Hematopoietic multipotent progenitor cell treated with erythropoietin and hydrocortisone succinate and interleukin-3 and kit ligand, for 15 days (in vitro differentiated cells): ENCODE measurements at places on chromosomes 6 and 20.
A peak's percentile ranks its signal among the peaks of the same experiment; 100 is the strongest.

DNA sequence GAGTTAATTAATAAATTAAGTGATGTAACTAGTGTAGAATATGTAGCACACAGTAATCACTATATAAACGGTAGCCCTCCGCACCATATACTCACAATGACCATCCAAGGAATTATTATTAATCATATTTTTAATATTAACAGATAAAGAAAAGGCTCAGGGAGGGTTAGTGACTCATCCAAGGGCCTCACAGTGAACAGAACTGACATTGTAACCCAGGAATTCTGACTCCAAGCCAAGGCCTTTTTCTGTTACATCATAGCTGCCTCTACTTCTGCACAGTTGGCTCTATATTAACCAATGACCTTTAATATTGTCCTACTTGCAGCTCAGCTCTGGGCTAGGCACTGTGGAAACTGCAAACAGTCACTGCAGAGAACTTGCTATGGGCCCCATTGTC lies 117.5 kb upstream of the SIRPG start:
- DNase-seq: no peak

DNA sequence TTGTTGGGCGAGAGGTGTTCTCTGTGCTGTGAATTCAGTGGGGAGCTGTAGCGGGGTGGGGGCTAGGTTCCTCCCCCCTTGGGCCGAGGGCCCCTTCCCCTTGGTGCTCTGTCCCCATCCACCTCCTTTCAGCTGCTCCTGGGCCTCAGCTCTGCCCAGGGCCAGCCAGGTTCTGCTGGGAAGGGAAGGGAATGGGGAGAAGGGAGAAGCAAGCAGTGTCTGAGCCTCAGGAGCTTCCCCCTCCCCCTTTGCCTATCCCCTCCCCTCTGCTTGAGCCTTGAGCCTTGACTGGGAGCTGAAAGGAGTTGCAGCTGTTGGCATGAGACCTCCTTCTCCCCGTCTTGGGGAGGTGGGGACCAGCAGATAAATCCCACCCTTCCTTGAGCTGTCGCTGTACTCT lies 576 bp upstream of the RRP36 start:
- no peak for DNase-seq

- DNase-seq: no peak
Measured at GRCh38 chr20:6108330-6108729, 14.5 kb downstream of the FERMT1 start.

DNA sequence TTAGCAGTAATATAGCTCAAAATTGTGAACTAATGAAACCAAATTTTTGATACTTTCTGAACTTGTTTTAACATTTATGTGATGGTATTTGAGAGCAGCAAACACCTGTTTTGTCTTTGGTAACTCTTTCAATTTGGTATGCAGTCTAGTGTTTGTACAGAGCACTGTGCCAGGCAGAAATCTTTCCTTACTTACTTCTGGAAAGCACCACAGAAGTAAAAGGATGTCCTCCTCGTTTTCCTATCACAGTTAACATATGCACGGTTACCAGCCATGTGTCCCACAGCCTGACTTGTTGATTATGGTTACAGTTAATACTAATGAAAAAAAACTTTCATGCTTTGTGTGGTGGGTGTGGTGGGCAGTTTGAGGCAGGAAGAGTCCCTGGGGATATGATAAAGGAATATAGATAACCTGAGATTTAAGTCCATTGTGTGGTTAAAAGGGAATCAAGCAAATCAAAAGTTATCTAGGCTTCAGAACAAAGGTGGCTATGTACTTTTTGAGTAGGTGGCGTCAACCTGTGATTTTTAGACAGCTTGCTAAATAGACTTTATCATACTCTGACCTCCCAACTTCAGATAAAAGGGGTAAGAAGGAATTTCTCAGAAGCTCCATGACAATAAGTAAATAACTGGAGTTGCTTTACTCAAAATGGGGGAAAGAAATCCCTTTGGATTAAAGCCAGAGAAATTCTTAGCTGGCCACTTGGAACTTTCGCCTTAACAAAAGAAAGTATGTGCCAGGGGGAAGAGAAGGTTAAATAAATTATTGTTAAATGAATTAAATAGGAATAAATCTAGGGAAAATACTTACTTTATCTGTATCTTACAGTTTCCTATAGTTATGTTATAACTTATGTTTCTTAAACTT lies 20.1 kb upstream of the COL10A1 start:
- no peak for DNase-seq

DNA sequence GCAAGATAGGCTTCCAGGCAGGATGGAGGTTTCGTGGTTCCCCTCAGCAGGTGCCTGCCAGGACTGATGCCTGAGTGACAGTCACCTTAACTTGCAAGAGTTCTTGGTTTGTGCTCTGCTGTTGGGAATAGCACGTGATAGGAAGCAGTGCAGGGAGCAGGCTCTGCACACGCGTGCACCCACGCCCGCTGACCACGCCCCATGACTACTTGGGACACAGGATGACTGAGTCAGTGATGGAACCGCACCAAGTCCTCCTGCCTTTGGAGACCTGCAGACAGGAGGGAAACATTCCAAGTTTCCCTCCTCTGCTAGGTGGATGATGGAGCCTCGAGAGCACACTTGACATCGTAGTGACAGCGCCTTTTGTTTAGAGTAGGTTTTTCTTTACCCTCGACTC lies 164.2 kb downstream of the DTNBP1 start:
- peak; percentile 66 for DNase-seq

DNA sequence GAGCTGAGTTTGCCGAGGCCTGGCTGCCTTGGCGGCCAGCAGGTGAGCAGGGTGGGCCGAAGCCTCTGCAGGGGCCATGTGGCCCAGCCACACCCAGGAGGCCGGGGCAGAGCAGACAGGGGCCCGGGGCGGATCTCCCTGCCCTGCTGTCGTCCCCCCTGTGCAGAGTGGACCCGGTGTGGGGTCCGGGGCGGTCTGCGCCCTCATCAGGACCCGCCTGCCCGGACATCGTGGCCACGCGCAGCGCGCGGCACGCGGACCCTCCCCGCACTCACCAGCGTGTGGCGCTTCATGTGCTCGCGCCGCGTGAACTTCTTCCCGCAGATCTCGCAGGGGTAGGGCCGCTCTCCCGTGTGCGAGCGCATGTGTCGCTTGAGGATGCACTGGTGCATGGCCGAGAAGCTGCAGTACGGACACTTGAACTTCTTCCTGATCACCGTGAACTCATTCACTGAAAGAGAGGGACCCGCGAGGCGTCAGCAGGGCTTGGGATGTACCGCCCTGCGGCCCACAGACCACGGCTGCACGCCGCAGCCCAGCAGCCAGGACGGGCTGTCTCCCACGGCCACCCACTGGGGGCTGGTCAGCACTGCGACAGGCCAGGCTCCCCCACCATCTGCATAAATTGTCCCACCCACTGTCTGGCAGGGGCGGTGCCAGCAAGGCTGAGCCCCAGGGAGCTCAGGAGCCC lies 13.0 kb downstream of the SLC2A4RG start:
- no peak for DNase-seq

- no peak for DNase-seq
Measured at GRCh38 chr6:39568896-39569295, 156.3 kb downstream of the KIF6 start.

DNA sequence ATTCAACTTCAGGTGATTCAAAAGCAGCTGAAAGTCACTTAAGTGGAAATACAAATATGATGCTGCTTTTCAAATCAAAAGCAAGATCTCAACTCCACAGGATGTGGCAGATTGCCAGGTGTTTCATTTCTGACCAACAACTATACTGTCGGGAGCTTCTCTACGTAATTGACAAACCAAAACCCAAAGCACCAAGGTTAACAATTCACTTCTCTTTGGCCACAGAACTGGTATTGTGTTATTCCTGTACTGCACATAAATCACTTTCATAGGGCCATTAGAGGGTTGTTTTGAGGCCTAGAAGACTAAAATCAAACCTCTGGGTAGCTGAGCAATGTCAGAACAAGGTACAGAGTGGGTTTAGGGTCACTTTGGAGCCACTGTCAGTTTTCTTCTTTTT lies 169.7 kb downstream of the HAO1 start:
- DNase-seq: no peak

DNA sequence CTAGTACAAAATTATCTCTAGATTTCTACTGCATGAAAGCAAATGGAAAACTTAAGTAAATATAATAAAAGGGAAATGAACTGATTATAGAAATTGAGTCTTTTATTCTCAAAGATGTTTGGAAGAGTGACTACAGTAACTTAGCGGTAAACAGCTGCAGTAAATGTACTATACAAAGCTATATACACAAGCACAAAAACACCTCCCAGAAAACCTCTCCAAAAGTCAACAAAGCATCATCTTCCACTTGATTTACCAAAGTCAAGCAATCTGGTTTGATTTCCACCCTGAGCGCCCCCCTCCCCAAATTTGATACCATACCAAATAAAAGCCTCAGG lies 142.1 kb upstream of the SHLD1 start:
- no peak for DNase-seq

GRCh38 chr20:3238616-3239025 lies 369 bp downstream of the SLC4A11 start:
- DNase-seq: no peak

DNA sequence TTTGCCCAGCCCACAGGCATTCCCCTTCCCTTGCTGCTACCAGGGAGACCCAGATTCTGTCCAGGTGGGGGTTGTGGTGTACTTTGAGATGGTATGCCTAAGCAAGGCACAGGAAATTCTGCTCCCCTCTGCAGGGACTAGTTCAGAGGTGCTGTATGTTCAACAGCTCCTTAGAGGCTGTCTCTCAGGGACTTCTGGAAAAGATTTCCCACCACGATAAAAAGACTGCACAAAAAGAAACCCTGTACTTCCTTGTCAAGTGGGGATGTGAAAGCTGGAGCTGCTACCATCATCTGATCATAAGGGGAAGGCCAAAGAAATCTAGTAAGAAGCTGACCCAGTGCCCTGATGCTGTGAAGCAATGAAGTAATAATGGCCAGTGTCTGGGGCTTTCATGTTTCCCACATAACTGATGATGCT lies 51.5 kb upstream of the SMIM29 start:
- no peak for DNase-seq

GRCh38 chr20:58023346-58023745 lies 205.1 kb downstream of the ANKRD60 start:
- no peak for DNase-seq

DNA sequence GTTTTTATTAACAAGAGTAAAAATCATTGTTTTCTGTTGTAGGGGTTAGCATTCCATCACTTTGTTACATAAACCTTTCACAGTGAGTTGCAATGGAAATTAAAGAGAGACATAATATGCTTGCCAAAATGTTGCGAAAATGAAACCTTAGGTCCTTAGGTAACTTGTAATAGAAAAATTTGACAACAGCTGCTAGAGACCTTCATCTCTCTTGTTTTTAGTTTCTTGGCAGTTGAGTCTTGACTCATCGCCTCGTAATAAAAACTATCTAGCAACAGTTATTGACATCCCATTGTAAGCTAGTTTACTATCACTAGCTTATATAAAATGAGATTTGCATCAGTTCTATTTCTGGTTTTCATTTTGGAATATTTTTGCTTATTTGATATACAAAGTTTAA lies 179.0 kb upstream of the MMS22L start:
- DNase-seq: no peak

DNA sequence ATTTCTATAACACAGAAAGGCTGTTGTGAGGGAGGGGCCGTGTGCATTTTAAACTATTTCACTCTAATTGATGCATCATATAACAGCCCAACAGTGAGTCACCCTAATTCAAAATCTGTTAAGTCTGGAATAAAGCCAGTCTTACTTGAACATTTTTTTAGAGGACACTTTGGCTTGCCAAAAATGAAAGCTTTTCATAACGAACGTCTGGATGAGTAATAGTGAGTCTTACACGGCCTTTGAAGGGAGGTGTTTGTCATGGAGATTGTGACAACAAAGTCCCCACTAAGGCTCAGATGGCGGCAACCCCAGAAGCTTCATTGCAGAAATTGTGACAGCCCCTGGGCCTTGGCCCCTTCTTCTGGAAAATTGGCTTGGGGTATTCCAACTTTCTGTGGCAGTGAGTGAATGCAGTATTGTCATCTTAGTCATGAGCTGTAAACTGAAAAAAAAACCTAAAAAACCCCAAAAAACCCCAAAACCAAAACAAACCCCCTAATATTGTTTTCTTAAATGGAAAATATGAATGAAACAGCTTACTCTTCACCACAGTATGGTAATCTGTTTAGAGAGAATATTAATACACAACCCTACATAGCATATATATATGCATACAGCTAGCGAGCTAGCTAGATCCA lies 92.6 kb upstream of the CLDN20 start:
- no peak for DNase-seq

GRCh38 chr6:26351544-26351953 lies 13.4 kb upstream of the BTN3A2 start:
- DNase-seq: no peak

DNA sequence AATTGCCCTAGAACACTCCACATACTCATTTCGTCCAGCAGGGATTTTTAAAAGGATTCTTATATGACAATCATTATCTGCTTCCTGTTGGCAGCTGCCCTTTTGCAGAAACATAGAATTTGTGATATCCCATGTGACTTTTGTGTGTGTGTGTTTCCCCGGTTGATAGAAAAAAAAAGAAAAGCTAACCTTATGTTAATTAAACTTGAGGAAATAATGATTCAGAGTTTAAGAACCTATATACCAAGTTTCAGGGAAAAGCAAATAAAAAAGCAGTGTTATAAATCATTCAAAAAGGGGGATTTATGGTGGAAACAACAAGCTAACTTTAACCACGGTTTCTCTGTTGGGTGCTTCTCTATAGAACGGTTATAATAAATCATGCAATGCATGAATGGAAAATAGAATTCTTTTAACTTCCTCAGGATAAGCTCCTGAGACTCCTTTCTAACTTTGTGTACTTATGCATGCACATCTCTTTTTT lies 826.9 kb upstream of the EYS start:
- no peak for DNase-seq

DNA sequence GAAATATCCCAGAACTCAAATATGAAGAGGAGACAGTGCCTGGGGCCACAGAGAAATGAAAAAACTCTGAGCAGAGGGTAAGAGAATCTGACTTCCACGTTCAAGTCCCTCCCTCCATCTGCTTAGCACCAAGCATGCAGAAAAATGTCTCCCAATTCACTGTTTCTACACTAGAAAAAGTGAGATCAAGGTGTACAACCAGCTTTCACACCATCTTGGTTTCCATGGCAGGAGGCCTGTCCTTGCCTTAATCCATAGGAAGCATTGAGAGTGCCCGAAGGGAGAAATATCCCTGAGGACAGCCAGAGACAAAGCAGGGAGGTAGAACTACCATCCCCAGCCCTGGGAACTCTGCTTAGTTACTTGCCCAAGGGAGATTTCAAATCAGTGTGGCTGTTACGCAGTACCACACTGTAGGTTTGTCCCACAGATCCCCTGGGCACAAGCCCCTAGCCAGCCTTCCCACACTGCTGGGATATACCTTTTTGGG lies 82.9 kb downstream of the SCML4 start:
- DNase-seq: no peak
